ENCODE measurements at places on chromosomes 11 and 22.

DNA sequence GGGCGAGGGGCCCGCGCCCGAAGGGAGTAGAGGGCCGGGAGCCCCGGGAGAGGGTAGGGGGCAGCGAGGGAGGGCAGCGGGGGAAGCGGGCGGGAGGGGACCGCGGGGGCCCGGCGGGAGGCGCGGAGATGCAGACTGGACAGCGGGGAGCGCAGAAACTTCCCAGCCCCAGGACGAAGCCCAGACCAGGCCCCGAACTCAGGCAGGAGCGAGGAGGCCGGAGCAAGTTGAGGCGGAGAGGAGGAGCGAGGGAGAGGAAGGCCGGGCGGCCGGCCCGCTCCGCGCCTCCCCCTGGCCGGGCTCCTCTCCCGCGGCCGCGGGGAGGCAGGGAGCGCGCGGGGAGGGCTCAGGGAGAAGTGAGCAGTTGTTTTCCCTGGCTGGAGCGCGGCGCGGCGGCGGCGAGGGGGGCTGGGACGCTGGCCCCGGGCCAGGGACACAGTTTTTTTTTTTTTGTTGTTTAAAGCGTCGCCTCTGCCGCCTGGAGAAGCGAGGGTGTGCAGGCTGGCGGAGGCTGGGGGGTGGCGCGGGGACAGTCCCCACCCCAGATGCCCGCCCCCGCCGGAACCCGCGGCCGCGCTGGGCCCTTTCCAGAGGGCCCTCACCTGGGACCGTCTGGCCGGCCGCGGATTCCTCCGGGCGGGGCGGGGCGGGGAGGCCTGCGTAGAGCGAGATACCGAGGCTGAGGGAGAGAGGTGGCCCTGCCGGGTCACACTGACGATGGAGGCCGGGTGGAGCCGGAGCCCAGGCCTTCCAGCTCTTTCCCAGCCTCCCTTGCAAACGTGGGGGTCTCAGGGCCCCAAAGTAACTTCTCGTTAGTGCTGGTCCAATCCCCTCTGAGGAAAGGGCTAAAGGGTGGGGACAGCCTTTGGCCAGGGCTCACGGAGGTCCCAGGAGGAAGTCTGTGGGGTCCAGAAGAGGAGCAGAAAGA lies at the start of gene LTBP3:
TSS of gene LTBP3 (minus strand) at position 358 of the 928 bp plus-strand sequence. CDS start 400 bp downstream, outside the sequence.
- DNase-seq, result peak; percentile 86

DNA sequence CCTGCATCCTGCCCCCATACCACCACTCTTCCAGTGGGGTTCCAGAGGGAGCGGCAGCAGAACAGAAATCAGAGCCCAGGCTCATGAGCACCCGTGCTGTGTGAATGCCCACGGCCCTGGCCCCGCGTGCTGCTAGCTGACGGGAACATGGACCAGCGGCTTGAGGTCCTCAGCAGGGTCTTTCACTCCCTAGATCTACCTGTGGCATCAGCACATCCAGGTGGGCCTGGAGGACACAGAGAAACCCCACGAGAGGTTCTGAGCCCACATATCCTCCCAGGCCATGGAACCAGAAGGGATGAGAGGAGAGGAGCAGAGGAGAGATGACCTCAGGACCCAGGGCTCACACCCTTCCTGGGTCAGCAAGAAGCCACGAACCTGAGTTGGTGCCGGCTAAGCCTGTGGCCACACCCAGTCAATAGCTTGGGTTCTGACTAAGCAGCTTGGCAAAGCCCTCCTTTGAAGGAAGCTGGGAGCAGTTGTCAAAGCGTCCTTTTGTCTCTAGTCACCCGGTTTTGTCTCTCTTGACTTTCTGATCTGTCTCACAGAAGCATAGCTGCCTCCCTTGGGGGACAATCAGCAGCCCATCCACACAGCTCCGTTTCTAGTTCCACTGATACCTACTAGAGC lies 89.3 kb upstream of the LMO1 start:
- DNase-seq, result no peak

- no peak for DNase-seq
Measured at GRCh38 chr11:67465189-67465510, 3.9 kb downstream of the TMEM134 start.

DNA sequence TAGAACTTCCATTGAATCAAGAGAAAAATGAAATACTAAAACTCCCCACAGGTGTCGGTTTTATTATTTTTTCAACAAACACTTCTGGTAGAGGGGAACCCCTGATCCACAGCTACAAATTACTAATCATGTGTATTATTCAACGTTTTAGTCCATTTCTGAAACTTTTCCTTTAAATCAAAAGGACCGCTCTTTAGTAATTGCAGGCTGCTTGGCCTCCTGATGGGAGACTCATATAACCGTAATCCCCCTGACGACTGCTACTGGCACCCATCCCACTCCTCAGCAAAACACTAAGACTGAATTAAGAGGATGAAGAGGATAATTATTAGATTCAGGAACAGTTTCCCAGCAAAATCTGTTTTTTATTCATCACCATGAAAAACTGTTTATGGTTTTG lies 46.4 kb downstream of the PAX6 start:
- no peak for DNase-seq

- no peak for DNase-seq
Measured at GRCh38 chr11:72140661-72141060, 5.1 kb downstream of the FOLR3 start.

DNA sequence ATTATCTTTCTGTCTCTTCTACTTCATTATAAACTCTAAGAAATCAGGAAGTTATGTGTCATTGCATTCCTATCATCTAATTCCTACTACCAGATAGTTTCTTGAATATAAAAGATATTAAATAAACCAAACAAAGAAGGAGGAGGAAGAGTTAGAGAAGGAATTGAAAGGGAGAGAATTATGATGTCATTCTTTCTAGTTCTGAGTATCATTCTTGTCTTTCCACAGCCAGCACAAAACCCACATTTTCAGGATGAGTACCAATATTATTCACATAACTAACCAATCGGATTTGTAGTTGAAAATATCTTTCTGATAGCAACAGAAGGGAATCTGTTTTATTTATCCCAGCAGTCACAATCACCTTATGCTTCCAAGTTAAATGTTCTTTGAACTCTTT lies 13.3 kb downstream of the MS4A13 start:
- DNase-seq, result no peak

GRCh38 chr11:128349650-128350299 lies 237.6 kb downstream of the ETS1 start:
- DNase-seq, result no peak

DNA sequence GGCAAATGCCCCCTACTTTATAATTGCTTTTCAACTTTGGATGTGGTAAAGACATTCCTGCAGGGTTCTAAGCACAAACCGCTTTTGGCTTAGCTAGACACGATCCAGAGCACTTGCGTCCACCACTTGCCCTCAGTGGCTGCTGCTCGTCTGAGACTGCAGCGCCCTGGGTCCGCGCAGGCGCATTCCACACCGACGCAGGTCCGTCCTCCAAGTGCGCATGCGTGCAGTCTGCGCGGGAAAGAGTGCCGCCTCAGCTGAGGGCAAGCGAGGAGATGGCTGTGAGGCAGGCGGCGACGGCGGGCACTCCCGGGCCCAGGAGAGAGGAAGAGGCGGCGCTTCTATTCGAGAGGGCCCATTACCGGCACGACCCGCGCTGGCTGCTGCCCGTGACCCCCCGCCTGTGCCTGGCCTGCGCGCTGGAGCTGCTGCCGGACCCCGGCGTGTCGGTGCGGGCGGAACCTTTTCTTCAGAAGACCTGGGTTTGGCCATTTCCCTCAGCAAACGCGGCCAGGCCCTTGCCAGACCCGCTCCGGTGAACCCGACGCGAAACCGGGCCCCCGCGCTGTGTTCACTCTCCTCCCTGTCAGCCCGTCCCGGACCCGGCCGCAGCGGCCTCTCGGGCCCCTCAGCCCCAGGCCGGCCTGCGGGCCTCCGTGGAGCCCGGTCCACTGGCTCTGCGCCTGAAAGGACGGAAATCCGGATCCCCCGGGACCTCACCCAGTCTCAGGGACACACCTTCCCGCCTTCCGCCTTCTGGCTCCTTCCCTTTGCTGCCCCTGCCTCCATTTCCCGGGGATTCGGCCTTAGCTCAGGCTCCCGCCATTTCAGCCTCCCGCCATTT lies at the start of gene MEI1:
TSS of gene MEI1 (plus strand) at position 240 of the 844 bp plus-strand sequence. CDS start at position 276, 36 bp downstream.
- peak; percentile 86 for DNase-seq

DNA sequence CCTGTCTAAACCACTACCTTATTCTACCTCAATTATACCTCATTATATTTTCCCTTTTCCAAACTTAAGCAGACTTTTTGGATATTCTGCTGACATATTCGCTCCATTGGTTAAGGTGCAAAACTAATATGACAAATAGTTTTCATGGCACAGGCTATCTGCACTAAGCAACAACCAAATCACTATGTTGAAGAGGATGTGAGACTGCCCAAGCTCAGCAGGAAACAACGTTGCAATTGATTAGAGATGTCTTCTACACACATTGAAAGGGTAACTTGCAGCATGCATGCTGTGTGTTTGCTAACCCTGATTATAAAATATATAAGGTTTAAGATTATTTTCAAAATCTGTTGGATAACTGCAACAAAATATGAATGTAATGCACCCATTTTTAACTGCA lies 61.6 kb downstream of the STK33 start:
- no peak for DNase-seq

DNA sequence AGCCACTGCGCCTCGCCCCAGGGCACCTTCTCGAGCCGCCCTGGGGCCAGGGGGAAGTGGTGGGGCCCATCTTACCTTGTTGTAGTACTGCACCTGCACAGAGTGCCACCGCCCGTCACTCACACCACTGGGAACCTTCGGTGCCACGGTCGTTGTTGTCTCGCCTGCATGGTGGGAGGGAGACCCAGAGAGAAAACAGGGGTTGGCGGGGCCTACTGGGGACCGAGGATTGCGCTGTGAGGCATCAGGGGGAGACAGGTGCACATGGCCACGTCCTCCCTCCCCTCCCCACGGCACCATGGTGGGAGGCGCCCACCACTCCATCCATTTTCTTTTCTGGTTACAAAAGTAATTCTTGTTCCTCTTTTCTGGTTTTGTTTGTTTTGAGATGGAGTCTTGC lies 97.8 kb downstream of the TRMU start:
- DNase-seq, result no peak

- DNase-seq, result no peak
Measured at GRCh38 chr22:50671641-50672040, 982 bp upstream of the SHANK3 start.

DNA sequence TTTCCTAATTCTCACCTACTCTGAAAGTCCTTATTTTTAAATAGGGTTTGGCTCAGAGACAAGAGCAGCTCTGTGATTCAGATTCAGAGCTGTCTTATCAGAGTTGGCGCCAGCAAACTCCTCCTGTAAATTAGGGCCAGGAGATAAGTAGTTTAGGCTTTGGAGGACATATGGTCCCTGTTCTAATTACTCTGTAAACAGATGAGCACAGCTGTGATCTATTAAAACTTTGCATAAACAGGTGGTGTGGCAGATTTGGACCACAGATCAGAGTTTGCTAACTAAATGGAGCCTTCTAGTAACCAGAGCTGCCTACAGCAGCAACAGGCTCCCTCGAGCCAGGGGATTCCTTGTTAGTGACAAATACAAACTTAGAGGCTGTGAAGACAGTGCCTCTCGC lies 27.9 kb downstream of the YPEL1 start:
- no peak for DNase-seq

DNA sequence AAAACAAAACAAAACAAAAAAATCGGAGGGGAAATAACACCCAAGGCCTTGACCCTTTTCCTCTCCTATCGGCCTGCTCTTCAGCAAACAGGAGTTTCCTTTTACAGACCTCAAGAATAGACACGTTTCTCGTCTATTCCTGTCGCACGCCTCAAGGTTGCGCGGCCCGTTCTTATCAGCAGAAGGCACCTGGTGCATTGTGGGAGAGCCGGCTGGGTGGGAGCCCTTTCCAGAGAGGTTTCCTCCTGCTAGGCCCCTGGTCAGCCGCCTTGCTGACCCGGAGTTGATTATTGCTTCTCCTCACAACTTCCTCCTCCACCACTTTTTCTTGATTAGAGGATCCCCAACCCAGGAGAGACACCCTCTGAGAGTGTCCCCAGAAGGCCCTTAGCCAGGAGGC lies 497.3 kb downstream of the MIAT start:
- peak; percentile 46 for DNase-seq

GRCh38 chr11:13928566-13929251 lies 33.8 kb upstream of the SPON1 start:
- DNase-seq, result peak; percentile 33

DNA sequence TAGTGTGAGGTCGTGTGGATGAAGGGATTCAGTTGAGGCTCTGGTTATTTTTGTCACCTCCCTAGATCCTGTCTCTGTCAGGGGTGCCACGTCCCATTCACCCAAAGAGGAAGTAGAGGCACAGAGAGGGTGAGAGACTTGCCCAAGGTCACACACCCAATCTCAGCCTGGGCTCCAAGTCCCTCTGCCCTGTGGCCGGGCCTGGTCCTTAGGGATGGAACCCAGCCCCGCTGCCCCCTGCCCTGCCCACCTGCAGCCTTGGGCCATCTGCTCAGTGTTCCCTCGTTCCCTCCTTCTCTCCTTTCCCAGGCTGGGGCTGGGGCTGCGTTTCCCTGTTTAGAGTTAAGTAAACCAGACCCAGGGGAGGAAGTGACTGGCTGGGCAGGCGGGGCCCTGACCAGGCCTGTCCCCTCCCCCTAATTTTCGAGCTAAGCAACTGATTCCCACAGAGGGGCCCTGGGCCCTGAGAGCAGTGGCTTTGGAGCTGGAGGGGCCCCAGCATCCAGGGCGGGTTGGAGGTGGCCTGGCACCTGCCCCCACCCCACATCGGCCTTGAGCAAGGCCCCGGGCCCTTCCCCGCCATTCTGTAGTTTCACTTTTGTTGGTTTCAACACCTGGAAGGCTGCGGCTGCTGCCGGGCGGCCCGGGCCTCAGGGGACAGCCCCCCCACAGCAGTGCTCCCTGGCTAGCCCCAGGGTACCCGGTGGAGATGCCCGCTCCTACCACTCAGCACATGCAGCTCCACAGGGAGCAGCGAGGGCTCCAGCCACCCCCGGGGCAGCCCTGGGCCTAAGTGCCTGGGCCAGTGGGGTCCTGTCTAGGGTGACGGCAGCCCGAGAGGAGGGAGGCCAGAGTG lies 1.5 kb downstream of the TCIRG1 start:
- peak; percentile 66 for DNase-seq

DNA sequence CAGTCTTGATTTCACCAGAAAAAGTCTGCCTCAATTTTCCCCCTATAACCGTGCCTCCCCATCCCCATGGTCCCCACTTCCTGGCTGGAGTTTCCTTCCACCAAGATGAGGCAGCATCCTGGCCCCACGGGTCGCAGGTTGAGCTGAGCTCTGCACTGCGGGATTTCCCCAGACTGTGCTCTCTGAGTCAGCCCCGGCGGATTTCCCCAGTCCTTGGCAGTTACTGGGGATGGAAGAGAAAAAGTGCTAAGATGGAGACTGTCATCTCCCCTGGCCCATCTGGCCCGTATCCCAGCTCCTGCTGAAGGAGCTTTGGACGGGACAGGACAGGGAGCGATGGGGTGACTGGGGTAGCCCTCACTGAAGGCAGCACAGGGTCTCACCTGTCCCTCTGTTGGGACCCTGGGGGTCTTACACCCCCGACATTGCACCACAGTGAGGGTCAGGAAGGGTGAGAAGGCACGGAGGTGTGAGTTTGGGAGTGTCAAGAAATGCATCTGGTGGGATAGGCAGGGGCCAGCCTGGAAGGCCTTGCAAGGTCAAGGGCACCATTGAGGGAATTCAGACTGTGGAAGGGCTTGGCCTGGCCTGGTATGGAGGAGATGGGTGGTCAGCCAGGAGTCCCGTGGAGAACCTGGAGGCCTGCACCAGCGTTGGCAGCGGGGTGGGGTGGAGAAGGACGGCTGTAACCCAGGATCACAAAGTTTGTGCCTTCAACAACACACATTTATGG lies 36.5 kb downstream of the NADSYN1 start:
- DNase-seq, result no peak
